HL-60 (cell line): ENCODE measurements at places on chromosomes 1 and 21.

DNA sequence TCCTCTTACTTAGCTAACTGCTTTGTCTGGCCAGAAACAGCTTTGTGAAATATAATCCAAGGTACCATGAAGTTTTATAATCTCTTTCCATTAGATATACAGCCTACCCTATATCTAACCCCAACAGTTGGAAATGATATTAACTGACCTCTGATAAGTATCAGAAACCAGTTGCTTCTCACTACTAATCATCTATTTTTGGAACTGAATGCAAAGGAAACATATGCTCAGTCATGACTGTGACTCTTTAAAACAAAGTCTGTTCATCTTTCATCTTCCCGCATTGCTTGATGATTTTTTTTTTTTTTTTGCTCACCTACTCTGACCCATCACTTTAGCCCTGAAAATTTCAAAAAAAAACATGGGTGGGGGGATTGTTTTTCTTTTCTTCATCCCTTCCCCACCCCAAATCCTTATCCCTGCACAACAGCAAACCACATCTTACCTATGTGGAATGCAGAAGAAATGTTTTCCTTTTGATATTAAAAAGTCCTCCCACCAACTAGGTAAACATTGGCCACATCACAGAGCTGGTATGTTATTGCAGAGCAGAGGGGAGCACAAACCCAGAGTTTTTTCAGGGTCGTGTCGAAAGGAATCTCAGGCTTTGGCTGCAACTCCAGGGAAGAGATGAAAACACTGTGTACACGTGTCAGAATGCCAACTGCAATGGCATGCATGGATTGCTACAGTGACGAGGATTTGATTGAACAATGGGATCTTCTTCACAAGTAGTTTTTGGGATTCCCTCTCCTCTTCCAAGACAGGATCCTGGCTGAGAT, 137.3 kb downstream of the SLC30A10 start:
- DNase-seq: no peak

DNA sequence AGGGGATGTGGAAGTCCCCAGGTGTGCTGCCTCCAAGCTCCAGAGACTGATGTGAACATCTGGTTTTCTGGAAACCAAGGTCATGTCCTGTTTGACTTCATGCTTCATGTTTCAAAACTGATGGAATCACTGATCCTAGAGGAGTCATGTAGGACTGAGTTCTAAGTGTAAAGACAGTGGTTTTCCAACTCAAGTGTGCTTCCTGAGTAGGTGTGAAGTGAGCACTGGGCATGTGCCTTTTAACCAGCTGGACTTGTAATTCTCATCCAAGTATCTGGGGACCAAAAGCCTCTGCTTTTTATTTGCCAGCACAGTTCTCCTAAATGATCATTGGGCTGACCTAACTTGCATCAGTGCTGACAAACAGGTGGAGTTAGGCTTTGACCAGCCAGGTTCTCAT, 36.9 kb downstream of the ABCA4 start:
- no peak for DNase-seq

- DNase-seq: no peak
These were observed 9.8 kb downstream of the BARHL2 start for GRCh38 chr1:90707363-90707710.

DNA sequence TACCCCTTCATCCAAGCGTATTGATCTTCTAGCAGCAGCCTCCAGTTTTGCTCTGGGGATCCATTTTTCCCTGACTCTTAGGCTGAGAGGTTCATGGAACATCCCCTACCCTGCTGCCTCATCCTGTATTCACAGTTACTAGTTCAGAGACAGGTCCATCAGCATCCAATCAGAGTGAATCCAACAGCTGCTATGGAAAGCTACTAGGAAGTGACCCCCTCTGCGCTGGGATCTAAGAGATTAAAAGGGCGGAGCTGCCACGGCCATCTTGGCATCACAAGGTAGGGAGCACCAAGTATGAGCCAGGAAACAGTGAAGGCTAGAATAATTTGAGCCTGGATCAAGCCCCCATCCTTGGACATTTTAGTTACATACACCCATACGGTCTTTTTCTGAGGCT, 32.5 kb downstream of the KAZN start:
- DNase-seq: no peak

DNA sequence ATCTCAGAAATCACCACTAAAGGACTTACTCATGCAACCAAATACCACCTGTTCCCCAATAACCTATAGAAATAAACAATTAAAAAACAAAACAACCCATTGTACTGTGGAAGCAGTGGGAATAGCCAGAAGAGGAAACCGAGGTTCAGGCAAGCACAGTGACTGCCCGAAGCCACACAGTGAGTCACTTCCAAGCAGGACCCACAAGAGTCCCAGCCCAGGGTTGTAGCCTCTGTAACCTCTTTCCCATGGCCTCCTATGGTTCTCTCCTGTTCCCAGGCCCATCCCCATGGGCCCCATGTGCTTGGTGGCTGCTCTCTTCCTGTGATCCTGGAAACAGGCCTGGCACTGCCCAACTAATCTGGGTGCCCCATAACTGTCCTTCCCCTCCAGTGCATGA, 29.0 kb upstream of the HTR1D start:
- DNase-seq: no peak

DNA sequence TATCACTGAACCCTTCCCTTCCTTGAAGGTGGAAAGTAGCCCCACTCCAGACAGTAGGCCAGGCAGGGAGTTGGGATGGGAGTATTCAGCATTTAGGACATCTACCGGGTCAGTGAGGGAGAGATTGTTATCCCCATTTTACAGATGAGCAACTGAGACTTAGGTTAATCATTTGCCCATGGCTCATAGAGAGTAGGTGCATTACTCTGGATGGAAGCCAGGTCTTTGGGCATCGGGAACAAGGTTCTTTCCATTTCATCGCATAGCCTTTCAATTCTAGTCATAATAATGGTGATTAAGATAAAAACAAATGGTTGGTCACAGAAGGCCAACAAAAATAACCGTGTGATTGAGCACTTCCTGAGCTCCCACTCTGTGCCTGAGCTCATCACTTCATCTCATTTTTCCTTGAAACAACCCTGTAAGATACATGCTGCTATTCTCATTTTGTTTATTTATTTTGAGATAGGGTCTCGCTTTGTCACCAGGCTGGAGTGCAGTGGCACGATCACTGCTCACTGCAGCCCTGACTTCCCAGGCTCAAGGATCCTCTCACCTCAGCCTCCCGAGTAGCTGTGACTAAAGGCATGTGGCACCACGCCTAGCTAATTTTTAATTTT, 64.8 kb downstream of the NAV1 start:
- no peak for DNase-seq

GRCh38 chr1:156406251-156406650, 37.2 kb downstream of the RHBG start:
- DNase-seq: no peak

- no peak for DNase-seq
These were observed 218.3 kb upstream of the HOOK1 start for GRCh38 chr1:59596432-59596831.

DNA sequence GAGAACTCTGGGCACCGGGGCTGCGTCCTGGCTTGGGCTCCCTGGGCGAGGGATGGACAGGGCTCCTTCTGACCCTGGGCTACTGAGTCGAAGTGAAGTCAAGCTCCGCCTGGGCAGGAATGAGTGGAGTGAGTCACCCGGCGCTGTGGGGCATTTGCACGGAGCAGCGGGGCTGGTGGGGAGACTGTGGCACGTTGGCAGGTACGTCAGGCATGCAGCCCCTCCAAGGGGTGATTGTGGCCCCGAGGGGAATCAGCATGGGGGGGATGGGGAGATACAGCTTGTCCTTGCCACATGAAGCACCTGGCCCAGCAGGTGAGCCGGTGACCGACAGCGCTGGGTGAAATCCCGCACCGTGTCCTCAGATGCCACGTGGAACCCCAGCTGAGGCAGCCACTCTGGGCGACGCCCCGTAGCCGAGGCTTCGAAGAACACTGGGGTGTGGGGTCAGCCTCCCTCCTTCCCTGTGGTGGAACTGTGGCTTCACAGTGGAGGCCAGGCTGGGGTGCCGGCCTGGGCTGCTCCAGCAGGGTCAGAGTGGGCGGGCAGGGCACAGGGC, 62.3 kb downstream of the COL18A1 start:
- DNase-seq: no peak

GRCh38 chr21:25234857-25235801, 372.2 kb downstream of the MRPL39 start:
- no peak for DNase-seq

DNA sequence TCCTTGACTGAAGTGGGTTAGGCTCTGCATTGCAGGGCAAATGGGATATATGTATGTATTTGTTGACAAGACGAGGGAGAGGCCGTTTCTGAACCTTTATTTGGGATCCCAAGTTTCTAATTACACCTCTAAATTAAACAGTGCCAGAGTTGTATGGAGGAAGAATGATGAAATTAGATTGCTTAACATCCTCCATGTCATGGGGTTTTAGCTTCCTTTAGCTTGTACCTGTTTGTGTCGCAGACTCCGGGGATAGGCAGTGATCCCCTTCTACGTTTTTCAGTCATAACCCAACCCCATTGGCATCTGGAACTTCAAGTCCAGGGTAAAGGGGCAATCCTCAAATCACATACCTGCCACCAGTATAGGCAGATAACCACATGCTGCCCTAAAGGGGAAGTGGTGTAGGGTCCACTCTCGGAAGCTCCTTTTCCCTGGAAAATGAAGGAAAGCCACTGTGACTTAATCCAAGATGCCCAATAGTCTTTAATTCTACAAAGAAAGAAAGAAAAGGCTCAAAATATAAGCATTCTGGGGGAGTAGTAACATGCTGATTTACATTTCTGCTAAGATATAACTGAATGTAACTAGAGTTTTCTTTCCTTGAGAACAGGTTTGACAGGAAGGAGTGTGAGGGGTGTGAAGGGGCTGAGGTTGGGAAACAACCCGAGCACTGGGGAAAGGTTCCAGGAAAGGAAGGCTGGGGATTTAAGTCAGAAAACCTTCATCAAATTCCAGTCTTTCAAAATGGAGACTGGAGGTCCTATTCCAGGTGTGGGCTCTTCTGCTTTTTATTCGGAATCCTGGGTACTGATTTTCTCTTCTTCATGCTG, 77.6 kb downstream of the RGL1 start:
- peak; percentile 33 for DNase-seq

- DNase-seq: no peak
These were observed 394.2 kb upstream of the LYPLAL1 start for GRCh38 chr1:218779341-218780100.

DNA sequence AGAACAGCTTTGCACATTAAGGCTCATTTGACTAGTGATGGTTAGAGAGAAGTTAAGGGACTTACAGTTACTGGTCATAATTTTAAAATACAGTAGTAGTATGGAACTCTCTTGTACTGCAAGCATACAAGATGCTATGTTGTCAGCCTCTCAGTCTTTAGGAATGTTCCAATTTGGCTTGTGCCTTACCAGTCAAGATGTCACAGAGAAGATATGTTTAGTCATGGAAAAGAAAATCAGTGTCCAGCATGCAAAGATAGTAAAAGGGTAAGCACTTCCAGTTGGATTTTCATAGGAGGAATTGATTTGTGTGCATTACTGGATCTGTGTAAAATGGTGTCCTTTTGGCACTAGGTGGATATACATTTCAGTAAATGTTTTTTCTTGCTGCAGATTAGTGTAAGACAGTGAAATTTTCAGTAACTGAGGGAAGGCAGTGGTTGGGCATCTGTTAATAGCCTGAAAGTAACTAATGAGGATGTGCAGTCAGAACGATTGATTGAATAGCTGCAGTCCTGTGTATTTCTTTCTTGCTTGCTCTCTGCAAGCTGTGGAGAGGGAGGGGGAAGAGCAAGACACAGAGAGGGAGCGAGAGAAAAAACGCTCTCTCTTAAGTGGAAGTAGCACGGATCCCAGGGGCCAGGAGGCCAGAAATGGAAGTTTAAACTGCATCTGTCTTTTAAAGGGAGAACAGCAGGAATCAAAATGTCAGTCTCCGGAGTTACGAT, 108.2 kb downstream of the CLEC20A start:
- no peak for DNase-seq

GRCh38 chr1:157114183-157115121, 14.8 kb upstream of the ETV3L start:
- DNase-seq: no peak

DNA sequence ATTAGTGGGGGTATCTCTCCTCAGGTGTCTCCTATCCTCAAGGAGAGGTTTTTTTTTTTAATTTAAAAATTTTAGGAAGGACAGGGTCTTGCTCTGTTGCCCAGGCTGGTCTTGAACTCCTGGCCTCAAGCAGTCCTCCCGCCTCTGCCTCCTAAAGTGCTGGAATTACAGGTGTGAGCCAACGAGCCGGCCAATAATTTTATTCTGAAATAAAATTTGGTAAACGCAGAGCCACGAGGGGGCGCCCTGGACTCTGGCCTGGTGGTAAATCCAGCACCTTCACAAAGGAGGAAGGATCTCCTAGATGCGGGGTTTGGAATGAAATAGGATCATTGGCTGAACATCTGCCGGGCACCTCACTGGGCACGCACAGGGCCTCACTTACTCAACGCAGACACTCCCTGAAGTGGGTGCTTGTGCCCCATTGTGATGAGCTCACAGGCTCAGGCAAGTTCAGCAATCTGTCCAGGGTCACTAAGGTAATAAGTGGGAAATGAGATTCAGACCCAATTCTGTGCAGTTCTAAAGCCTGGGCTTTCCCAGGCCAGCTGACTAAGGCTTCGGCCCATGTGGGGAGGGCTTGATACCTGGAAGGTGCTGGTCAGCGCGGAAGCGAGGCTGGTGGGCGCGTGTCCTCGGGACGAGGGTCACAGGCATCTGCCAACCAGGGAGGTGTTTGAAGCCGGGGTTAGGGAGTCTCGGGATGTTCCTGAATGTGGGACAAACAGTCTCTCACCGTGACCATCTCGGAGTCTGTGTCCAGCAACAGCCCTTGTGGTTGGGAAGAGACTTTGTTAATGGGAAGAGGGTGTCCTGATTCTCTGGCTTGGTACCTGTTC, 32.7 kb upstream of the ETV3 start:
- DNase-seq: peak; percentile 58

GRCh38 chr1:28646040-28646439, 2.4 kb upstream of the RNU11 start:
- no peak for DNase-seq

DNA sequence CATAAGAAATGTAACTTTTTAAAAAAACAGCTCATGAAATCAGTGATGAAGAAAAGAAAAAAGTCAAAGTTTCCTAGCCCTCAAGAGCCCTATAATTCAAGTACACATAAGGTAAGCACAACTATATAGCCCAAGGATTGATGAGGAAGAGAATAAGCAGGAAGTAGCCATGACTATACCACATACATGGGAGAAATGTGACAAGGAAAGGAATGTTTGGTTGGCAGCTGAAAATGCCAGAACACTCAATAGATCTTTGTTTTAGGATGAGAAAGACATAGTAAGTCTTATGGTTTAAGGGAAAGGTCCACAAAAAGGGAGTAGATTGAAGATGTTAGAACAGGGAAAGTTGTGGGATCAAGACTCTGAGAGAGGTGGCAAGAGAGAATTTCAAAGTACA, 5.7 kb downstream of the DOCK7 start:
- no peak for DNase-seq
